ENCODE measurements at places on chromosomes 1 and 21.

DNA sequence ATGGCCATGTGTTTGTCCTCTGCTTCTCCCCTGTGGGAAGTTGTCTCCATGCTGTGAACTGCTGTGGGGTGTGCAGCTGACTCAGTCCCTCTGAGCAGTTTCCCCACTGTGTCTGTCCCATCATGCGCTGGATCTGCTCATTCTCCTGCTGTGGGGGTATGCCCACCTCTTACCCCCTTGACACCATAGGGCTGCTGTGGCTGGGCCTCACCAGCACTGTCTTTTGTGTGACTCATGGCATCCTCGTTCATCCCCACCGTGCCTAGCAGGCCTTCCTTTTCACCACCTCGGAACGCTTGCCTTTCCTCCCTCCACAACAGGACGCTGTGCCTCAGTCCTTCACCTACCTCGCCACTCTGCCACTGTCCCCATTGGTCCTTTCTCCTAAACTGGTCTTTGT lies 27.3 kb downstream of the VANGL2 start:
- no peak for DNase-seq

- DNase-seq, result peak; percentile 57
Observed at GRCh38 chr1:26404641-26405040, 6.0 kb upstream of the LIN28A start.

DNA sequence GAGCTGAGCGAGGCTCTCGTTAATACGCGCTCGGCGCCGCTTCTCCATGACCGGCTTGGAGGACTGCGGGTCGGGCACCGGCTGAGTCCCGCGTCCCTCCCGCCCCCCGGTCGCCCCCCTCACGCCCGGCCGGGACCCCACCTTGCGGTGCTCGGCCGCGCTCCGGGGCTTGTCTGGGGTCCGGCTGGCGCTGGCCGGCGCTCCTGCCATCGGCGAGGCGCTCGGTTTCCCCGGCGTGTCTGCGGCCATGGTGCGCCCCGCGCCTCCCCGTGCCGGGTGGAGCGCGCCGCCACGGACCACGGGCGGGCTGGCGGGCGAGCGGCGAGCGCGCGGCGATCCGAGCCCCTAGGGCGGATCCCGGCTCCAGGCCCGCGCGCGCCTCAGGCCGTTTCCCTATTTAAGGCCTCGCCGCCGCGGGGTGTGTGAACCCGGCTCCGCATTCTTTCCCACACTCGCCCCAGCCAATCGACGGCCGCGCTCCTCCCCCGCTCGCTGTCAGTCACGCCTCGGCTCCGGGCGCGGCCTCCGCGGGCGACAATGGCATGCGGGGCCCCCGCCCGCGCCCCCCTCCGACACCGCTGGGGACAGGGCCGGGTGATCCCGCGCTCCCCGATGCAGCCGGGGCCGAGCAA lies at the start of gene HES4:
HES4 (minus strand) TSS at position 373 of the 632 bp plus-strand sequence; CDS start at position 249, 124 bp downstream.
- DNase-seq, result peak; percentile 94

GRCh38 chr1:27102707-27103468 lies 52.0 kb downstream of the SLC9A1 start:
- peak; percentile 63 for DNase-seq

DNA sequence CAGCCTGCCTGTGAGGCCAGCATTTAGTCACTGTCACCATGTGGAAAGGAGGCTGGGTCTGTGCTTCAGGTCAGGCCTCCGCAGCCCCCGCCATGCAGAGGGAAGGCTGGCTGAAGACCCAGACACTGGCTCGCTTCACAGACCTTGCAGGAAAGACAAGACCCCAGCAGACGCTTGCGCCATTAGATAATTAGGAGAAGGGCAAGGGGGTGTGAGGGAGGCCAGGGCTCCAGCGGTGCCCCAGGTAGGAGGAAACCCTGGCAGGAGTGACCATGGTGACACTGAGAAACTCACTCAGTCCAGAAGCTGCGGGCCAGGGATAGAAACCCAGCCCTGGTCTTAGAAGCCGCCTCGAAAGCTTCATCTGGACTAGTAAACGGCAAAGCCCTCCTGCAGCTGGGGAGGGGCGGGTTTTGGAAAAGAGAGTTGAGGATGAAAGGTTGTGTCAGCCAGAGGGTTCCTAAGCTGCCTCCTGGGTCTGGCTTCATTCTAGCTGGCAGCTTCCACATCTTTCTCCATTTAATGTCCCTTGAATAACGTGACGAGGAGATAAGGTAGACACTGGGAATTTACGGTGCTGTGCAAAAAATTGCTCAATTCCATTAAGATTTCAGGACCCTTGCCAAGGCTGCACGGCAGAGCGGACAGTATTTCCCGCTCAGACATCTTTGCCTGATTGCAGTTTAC lies 294.1 kb upstream of the VAMP3 start:
- DNase-seq, result no peak

GRCh38 chr1:163195728-163196448 lies 6.8 kb downstream of the RGS5 start:
- DNase-seq, result no peak

GRCh38 chr21:42663860-42664535 lies 10.6 kb downstream of the PDE9A start:
- DNase-seq, result no peak

GRCh38 chr1:158140764-158141192 lies 39.9 kb upstream of the CD1D start:
- DNase-seq, result no peak

GRCh38 chr1:245240648-245241165 lies 85.9 kb downstream of the KIF26B start:
- DNase-seq, result no peak

DNA sequence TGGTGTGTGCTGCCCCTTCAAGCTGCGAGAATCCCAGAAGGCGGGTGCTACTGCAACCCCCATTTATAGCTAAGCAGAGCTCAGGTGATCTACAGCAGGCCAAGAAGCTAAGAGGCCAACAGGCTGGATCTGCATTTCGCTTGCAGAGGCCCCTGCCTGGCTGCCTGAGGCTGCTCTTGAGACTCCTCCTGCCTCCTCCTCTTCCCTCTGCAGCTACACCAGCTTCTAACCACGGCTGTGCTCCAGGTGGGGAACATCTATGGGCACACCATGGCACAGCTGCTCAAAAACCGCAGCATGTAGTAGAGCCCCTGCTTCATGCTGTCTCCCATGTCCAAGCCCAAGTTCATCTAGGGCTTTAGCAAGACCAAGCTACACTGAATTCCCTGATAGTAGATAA lies 72.9 kb upstream of the ZNF678 start:
- no peak for DNase-seq

- no peak for DNase-seq
Observed at GRCh38 chr1:94862718-94863117, 42.6 kb downstream of the SLC44A3 start.

GRCh38 chr21:25424634-25425033 lies 182.6 kb downstream of the MRPL39 start:
- no peak for DNase-seq

DNA sequence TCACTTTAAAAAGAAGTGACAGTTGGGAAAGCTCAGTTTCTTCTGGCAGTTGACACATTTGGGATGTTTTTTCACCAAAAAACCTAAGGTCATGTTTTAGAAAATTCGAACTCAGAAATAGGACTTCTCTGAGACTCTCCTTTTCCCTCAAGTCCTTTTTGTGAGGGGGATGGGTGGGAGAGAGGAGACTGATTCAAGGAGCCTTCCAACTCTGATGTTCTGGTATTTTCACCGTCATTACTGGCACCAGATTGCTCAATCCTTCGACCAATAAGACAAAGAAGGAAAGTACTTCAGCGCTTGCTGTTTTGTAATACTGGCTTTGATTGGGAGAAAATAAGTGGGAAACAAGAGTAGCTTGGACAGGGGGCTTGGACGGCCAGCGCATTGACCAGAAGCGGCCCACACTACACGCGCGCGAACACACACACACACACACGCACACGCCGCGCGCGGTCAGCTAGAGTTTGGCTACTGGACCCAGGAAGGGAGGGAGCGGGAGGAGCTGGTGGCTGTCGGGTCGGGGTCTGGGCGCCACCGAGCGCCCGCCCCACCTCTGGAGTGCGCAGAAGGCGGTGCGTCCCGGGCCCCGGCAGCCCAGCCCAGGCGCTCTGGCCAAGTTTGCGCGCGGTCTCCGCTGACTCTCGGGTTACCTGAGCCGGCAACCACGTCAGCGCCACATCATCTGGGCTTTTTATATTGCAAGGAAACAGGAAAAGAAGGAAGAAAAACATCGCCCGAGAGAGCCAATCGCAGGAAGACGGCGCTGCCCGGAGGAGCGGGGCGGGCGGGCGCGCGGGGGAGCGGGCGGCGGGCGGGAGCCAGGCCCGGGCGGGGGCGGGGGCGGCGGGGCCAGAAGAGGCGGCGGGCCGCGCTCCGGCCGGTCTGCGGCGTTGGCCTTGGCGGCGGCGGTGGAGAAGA lies at the start of gene KCNK1:
KCNK1 (plus strand) TSS at position 855 of the 921 bp plus-strand sequence; CDS start at position 921, 66 bp downstream.
- peak; percentile 77 for DNase-seq
